ENCODE measurements at places on chromosomes 4 and X.

- no peak for DNase-seq
Observed at GRCh38 chr4:28774344-28774743, 1913.7 kb downstream of the STIM2 start.

DNA sequence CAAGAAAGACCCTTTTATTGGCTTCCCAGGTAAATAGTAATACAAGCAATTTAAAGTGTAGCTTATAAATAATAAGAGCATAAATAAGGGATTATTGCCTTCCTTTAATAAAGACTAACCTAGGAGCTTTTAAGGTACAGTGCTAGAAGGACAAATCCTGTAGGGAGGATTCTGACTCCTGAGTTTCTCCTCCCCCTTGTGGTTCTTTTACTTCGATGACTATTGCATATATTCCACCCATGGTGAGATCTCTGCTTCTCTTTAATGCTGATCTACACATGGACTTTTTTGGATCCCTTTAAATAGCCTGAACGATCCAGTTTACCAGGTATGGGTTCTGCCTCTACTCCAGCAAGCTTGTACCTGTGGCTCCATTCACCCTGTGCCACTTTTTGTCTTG, 2.5 kb downstream of the GALNT7 start:
- no peak for DNase-seq

DNA sequence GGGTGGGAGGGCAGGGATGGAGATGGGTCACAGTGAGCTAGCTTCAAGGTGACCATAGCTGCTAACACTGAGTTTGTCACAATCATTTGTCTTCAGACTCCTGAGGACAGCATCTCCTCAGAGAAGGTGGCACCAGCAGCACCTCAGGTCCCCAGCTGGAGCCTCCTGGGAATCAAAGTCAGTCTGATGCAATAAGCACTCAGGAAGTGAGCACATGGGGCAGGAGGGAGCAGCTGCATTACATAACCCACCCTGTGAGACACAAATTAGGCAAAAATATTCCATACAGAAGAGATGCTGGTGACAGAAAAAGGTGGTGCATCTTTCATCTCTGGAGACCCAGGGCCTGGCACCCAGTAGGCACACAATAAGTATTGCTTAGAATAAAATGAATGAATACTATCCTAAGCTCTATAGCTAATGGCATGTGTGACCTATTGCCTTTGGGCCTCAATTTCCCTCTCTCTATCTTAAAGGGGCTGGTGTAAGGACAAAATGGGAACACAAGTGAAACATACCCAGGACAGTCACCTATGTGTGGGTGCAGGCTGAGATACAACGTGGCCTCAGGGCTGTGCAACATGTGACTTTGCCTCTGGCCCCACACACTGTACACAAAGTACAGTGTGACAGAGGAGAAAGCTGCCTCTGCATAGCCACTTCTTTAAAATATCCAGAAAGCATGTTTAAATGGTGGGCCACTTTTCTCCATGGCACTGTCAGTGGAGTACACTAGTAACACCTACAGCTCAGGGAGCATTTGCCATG, 37.1 kb downstream of the SLC39A8 start:
- no peak for DNase-seq

GRCh38 chr4:48237996-48238645, 31.5 kb downstream of the TEC start:
- no peak for DNase-seq

DNA sequence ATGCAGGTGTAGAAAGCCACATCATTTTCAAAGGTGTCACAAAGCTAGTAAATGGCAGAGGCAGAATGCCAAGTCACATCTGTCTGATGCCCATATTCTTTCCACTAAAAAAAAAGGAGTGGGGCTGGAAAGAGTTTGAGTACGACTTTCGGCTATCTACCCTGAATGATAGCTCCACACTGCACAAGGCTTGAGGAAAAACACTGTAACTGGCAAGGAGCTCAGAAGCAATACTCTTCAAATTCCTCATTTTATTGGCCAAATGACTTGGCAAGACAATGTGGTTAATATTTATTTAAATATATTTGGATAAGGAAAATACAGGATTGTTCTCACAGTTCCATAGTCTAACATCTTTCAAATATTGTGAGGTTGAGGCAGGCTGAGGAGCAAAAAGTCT, 5.4 kb upstream of the ADH1C start:
- DNase-seq = no peak

- DNase-seq = no peak
Observed at GRCh38 chrX:43479070-43479469, 177.0 kb upstream of the MAOA start.

DNA sequence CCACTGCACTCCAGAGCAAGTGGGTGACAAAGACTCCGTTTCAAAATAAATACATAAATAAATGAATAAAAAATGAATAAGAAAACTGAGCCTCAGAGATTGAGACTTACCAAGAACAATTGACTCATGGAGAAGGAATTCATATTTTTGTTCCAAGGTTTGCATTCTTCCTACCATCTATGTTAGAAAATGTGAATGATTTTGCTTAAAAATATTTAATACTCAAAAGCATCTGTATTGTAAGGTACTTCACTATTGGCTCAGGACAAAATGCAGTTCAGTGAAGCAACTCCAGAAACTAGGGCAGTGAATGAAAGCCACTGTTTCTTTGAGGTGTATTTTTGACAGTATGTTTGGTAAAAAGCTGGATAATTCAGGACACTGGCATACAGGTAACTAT, 54.1 kb downstream of the XAGE2 start:
- DNase-seq = no peak

GRCh38 chr4:82905205-82905604, 4.7 kb downstream of the THAP9 start:
- DNase-seq = no peak

GRCh38 chr4:182113779-182114178, 129.4 kb upstream of the TENM3 start:
- no peak for DNase-seq

- DNase-seq = no peak
Observed at GRCh38 chr4:140609548-140610425, 41.0 kb upstream of the UCP1 start.

- no peak for DNase-seq
Observed at GRCh38 chr4:26360864-26361263, 40.0 kb downstream of the RBPJ start.

DNA sequence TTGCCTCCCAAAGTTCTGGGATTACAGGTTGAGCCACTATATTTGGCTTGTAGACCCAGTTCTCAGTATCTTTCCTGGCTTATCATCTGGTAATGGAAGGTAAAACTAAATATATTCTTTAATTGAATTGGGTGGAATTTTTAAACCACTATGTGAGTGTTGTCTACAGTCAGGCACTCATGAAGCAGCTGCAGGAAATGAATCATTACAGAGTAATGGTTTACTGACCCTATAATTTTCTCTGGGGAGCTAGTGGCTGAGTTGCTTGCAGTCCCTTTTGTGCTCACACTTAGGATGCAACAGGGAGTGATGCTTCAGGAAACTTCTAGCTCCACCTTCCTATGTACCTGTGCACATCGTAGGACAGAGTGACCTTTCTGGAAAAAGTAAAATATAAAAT, 4.1 kb upstream of the UGT2B7 start:
- DNase-seq = no peak

DNA sequence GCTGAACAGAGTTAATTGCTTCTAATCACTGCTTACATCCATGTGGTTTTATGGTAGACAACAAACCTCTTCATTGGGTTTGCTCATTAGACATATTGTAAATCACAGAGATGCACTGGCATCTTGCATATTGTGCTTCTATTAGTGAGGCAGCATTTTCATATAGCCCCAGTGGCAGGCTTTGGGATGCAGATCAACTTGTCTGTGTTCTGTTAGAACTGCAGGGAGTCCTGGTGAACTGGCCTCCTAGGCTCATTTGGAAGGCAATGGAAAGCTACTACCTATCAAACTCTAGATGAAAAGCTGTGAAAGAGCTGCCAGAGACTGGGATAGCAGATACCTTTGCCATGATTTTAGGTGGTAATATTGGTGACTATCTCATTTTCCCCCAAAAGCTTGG, 108.8 kb downstream of the NAA11 start:
- no peak for DNase-seq

DNA sequence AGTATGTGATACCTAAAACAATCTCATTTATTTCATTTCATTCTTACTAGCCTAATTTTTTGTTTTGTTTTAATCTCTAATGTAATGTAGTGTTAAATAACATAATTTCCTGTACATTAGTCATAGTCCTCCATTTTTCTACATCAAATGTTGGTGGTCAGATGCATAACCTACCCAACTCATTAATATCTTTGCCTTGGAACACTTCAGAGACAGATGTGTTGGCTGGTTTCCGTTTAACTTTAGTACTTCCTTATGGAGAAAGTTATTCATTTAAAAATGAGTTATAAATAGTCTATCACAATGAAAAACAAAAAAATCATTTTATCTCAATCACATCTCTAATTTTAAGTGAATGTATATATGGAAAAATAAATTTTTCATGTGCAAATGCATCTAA, 190.2 kb downstream of the ANTXR2 start:
- DNase-seq = no peak

DNA sequence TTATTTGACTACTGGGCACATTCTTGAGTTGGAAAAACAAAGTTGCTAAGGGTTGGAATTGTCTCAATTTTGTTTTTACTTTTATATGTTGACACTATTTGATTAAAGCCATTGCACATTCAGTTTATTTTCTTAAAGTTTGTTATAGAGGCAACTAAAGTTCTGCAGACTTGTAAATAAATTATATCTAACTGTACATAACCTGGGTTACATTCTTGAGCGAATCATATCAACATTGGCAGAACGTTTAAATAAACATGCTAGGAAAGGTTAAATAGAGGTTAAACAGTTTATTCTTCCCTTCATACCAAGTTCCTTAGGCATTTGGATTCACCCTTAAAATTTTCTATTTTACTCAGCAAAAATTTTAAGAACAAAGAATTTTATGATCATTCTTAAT, 74.5 kb downstream of the UCHL1 start:
- DNase-seq = no peak

GRCh38 chrX:133888984-133889383, 96.4 kb downstream of the GPC3 start:
- no peak for DNase-seq

DNA sequence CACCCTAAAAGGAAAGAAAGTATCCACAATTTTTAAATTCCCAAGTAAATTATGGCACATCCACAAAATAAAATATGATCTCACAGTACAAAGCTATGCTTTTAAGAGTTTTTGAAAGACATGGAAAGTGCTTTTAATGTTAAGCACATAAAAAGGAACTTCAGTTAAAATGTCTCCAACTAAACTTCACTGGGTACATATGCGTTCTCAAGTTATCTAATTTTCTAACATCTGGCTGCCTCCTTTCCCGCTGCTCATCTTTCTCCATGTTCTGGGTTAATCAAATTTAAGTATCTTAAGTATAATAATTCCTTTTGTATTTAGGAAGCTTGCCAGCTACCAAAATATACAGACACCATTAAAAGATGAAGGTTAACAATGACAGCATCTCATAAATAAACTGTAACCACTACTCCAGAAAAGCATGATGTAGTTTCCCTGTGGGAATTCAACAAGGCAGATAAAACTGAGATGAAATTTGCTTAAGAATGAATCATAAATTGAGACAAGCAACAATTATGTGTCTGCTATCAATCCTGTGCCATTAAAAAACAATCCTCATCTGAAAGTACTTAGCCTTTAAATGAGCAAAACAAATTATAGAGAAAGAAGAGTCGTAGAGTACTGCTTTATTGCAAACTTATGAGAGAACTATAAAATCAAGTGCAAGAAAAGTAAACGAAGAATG, 25.1 kb downstream of the PRSS12 start:
- DNase-seq = no peak

GRCh38 chrX:153238361-153238760, 59.3 kb downstream of the MAGEA1 start:
- DNase-seq = no peak

DNA sequence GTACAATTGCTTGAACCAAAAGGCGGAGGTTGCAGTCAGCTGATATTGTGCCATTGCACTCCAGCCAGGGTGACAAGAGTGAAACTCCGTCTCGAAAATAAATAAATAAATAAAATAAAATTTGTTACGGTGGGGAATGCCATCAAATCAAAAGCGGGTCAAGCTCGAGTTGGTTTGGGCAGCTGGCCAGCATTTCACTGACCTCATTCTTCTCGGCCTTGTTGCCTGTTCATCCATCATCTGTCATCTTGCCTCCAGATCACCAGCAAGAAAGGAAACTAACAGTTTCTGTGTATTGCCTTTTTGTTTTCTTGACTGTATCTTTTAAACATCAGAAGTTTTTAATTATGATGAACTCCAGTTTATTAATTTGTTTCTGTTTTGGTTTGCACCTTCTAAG, 31.5 kb upstream of the KLHL2 start:
- no peak for DNase-seq

- no peak for DNase-seq
Observed at GRCh38 chr4:144872508-144873225, 225.3 kb downstream of the ANAPC10 start.

DNA sequence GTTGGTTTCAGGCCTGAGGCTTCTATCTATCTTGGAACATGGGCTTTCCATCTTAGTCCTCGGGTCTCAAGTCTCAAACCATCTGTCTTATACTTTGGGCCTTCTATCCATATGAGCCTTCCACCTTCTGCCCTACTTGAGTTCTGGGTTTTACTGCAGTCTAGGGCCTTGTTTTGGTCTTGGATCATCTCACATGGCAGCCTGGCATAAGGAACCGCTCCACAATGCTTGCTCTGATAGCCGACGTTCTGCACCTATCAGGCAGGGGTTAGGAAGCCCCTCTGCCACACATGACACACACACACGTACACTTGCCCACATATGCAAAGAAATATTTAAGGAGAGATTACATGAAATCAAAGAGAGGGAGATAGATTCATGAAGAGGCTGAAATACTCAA, 264.0 kb downstream of the CHIC1 start:
- no peak for DNase-seq

- no peak for DNase-seq
Observed at GRCh38 chrX:45749375-45749774, 548.7 kb upstream of the DIPK2B start.

GRCh38 chr4:74947798-74948197, 14.9 kb downstream of the PARM1 start:
- DNase-seq = no peak

DNA sequence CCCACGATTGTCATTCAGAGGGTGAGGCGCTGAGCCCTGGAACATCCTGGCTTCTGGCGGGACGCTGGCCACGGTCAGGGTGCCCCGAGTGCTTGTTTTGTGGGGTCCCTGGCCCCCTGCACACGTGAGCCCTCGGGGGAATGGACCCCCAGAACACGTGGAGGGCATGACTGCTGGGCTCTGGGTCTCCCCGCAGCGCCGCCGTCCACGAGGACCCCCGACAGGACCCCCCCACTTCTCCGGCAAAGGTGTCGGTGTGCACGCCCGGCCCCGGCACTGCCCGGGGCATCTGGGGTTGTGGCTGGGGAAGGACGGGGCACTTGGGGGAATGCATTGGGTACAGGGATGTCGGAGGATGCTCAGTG, 13.9 kb upstream of the GTPBP6 start:
- no peak for DNase-seq

- no peak for DNase-seq
Observed at GRCh38 chrX:866441-866990, 235.9 kb downstream of the SHOX start.
